ENCODE measurements at places on chromosomes 1 and 21. TPM values are rescaled to one million over a fixed set of nuclear protein-coding genes. Genes with fewer than 3 reads are reported as not detected.

- peak; percentile 82 for DNase-seq
- peak overlapping the region; percentile 75 for H3K27ac ChIP-seq
- no peaks in the 10 kb centered on the region for H3K27me3 ChIP-seq
- H3K4me3 ChIP-seq: peak overlapping the region; percentile 19
- H3K36me3 ChIP-seq: no peaks in the 10 kb centered on the region
Observed at GRCh38 chr1:221667504-221667903, 74.4 kb downstream of the DUSP10 start.

GRCh38 chr1:223707256-223708000 is 4.9 kb upstream of the CAPN2 start:
- DNase-seq: peak; percentile 86
- no peaks in the 10 kb centered on the region for H3K36me3 ChIP-seq
- peak overlapping the region; percentile 45 for H3K4me3 ChIP-seq
- H3K27ac ChIP-seq: peak overlapping the region; percentile 96
- H3K4me1 ChIP-seq: peaks cover 94% of the 10 kb centered on the region
- no peaks in the 10 kb centered on the region for H3K27me3 ChIP-seq

GRCh38 chr1:118998171-118998570 is 10.0 kb upstream of the TBX15 start:
- no peaks in the 10 kb centered on the region for H3K36me3 ChIP-seq
- no peak overlapping the region for H3K27ac ChIP-seq
- H3K4me3 ChIP-seq: no peak overlapping the region
- H3K27me3 ChIP-seq: peaks cover 23% of the 10 kb centered on the region
- peaks cover 13% of the 10 kb centered on the region for H3K4me1 ChIP-seq

Gene SLC6A9
- 57.7 TPM for total RNA-seq

Gene PLA2G2C
- 0.48 TPM for total RNA-seq
